ENCODE measurements at places on chromosomes 16 and 17.

DNA sequence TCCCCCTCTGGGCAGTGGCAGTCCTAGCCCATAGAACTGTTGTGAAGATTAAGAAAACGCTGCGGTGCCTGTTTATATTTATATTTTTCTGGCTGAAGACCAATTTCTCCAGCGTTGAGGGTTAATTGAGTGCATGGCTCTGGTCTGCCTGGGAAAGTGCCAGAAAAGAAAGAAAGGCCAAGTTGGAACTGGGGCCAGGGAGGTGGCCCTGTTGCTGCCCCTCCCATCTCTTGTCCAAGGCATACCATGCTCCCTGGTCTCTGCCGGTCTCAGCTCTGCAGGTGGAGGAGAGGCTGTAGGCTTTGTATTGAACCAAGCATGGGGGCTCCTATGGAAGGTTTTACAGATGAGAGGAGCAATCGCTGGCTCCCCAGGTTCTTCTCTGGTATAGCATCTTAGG, 124.7 kb downstream of the MGAT5B start:
- DNase-seq = no peak

DNA sequence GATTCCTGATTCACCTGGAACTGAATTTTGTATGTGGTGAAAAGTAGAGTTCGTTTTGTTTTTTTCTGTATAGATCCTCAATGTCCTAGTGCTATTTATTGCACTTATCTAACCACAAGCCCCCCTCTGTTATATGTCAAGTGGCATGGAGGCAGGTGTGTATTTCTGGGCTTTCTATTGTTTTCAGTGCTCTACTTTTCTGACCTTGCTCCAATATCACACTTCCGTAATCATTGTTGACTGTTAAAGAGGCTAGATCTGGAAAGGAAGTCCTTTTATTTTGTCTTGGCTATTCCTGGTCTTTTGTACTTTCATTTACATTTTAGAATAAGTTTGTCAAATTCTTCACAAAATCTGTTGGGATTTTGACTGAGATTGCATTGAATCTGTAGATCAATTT, 26.8 kb upstream of the FBXO47 start:
- no peak for DNase-seq

GRCh38 chr17:43068570-43069367, 43.7 kb downstream of the RND2 start:
- DNase-seq = no peak

DNA sequence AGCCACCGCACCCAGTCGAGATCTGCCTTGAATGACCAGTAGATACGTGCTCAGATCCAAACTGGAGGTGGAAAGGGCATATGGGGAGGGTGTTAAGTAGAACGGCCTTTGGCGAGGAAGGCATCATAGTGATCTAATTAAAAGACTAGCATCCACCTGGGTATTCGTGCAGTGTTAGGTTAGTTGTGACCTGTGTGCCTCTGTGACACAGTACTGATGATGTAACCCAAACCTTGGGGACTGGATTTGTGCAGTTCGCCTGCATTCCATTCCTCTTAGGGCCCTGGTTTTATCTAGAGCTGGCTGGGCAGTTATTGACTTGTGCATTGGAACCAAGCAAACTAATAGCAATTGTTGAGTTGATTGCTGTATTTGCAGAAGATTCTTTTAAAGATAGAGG, 47.9 kb downstream of the SNX29 start:
- DNase-seq = no peak

DNA sequence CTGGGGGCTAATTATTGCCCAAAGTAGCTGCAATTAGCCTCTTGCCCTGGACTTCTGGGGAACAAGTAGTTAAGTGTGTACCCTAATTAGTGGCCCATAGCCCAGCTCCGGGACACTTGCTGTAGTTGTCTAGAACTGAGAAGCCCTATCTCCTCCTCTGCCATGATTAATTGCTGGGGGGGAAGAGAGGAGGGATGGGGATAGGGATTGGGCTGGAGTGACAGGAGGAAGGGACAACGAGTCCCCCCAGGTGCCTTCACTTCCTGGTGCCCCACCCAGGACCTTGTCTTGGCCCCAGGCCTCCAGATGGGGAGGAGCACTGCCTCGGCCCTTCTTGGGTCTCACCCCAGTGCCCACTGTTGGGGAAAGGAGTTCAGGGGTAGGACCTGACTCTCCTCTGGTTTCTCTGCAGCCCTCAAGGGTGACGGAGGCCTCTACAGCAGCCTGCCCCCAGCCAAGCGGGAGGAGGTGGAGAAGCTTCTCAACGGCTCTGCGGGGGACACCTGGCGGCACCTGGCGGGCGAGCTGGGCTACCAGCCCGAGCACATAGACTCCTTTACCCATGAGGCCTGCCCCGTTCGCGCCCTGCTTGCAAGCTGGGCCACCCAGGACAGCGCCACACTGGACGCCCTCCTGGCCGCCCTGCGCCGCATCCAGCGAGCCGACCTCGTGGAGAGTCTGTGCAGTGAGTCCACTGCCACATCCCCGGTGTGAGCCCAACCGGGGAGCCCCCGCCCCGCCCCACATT, 17.4 kb downstream of the NGFR start:
- no peak for DNase-seq

DNA sequence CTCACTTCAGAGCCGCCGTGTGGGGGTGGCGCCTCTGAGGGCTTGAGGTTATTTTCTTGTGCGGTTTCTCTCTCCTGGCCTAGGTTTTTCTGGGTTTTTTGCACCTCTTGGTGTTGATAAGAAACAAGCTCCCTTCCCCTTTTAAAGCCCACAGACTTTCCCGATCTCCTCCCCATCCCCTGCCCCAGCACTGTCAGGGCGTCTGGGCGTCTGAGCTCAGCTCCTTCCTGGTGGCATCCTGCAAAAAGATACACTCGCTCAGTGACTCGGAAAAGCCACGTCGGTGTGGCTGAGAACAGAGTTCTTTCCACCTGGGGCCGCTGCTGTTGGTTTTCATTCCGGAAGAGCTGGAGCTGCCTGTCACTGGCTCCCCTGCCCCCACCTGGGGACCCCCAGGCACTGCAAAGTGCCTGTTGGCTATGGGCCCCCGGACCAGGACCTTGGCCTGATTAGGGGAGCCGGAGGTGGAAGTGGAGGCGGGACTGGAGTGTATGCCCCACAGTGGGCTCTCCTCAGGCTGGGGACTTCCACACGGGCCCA, 14.5 kb downstream of the BAIAP2 start:
- DNase-seq = no peak

- no peak for DNase-seq
Measured at GRCh38 chr17:82787081-82787848, 35.4 kb downstream of the TBCD start.

DNA sequence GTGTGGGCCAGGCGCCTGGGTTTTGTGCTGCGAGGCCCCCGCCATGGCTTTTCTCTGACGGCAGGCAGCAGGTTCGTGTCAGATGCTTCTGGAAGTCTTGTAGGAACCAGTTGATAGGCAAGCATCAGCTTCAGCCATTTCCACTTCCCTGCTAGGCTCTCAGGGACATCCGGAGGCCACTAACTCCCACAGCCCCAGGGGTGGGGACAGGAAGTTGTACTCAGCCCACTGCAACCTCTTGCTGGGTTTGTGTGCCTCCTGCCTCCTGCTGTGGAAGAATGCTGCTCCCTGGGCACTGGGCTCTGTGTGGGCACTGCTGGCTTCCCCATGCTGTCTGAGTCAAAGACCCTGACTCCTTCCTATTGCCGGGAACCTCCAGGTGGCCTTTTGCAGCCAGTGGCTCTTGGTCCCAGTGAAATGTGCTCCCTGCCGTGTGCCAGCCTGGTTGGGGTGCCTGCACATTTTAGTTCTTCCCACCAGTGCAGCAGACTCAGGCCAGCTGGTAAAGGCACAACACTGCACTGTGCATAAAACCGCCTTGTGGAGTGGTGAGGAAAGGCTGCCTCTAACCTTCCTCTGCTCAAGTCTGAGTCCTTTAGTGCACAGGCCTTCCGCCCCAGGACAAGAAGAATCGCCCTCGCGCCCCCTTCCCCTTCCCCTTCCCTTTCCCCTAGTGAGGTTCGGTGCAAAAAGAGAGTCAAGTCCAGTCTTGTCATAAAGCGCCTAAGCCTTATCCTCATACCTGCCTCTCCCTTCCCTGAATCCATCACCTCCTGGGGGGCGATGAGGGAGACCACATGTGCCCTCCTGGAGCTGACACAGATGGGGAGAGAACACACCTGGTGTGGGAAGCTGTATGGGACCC, 16.6 kb downstream of the LDHD start:
- no peak for DNase-seq

- DNase-seq = no peak
Measured at GRCh38 chr17:58312021-58312630, 16.5 kb downstream of the TSPOAP1 start.

DNA sequence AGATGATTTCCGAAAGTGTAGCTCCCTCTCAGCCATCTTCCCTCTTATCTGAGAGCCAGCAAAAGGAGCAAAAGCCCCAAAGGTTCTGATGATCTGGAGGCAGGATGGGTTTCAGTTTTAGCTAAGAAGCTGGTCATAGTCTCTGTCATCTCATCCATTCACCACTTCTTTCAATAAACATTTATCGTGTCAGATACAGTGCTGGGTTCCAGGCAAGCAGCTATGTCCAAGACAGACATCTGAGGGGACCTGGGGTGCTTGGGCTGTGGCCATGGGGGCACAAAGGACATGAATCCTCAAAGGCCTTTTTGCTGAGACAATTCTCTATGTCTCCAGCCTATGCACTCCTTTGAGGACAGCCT, 1.0 kb upstream of the ETV4 start:
- no peak for DNase-seq

- no peak for DNase-seq
Measured at GRCh38 chr17:75074532-75074931, 13.2 kb upstream of the SLC16A5 start.

GRCh38 chr17:49834118-49834743, 13.6 kb downstream of the TAC4 start:
- no peak for DNase-seq

DNA sequence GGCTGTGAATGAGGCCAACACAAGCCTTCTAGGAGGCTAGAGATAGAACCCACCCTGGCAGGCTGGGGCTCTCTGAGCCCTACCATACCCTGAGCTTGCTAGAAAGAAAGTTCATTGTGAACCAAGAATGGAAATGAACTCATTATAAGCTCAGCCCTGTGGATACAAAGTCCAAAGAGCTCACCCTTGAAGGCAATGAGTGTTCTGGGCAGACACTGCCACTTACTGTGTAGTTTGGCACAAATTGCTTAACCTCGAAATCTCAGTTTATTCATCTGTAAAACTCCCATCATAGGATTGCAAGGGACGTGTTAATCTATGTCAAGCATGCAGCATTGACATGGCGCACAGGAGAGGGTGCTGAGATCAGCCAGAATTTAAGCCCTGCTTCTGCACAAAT, 5.5 kb downstream of the KDM8 start:
- no peak for DNase-seq

- no peak for DNase-seq
Measured at GRCh38 chr17:82636626-82637598, 11.3 kb downstream of the WDR45B start.

- no peak for DNase-seq
Measured at GRCh38 chr17:2978991-2979390, 84.4 kb downstream of the OR1D5 start.

GRCh38 chr16:49592546-49593423, 219.2 kb downstream of the C16orf78 start:
- peak; percentile 27 for DNase-seq

GRCh38 chr16:11030990-11031510, 86.7 kb downstream of the CLEC16A start:
- DNase-seq = no peak

DNA sequence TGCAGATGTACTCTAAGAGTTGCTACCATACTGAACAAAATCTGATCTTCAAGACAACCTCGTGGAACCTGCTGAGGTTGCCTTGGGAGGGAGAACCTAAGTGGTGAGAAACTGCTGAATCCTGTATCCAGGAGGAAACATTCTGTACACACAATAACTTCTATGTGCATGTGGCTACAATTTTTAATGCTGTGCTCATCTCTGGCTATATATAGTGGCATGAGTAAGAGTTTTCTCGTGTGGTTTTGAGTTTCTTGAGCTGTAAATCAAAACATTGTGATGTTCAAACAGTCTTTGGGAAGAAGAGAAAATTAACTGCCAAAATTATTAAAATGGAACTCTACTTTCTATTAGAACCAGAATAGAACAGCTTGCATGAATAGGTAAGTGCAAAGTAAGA, 206.8 kb downstream of the CA10 start:
- DNase-seq = no peak

DNA sequence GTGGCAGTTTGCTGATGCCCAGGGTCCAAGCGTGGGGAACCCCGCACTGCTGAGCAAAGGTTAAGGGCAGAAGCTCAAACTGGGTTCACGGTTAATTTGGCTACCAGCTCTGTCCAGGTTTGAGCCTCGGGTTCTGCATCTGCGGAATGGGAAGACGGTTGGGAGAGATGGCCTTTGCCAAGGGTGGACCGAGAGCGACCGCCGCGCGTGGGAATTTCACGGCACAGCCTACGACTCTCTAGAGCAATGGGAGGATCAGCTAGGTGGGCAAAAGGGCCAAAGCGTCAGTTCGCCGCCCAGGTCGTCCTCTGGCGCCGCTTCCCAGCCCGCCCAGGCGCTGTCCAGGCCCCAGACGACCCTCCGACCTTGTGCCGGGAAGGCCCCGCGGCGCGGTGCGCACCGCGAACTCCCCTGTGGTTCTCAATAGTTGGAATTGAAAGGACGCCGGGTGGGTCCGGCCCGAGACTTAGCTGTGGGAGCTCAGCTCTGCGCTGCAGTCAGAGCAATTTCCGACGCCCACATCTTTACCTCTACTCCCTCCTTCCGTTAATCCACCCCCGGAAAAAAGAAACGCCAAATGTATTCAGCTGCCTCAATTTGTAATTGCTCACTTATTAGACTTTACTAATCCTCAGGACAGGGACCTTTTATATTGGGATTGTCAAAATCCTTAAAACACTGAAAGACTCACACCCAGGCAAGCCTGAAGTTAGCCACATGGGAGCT, 2.5 kb upstream of the HS3ST3B1 start:
- DNase-seq = no peak

- no peak for DNase-seq
Measured at GRCh38 chr16:24950275-24950674, 64.9 kb downstream of the ARHGAP17 start.

- no peak for DNase-seq
Measured at GRCh38 chr16:56324406-56324805, 100.9 kb downstream of the AMFR start.

DNA sequence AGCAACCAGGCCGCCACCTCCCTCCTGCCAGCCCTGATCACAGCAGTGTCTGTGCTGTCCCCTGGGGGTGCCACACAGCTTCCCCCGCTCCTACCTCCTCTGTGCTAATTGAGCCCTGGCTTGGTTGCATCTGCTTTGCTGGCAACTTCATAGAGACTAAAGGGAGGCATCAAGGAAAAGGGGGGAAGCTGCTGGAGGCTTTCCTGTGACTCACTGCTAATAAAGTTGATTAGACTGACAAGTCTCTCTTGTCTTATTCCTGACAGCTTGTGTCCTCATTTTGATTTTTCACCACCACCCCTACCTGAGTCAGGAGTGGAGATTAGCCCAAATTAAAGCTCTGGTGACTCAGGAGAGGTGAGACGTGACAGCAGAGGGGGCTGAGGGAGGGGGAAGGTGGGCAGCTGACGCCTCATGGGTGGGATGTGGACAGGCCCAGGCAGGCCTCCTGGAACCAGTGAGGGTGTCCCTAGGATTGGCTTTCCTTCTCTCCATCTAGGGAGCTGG, 310.0 kb downstream of the CBLN1 start:
- DNase-seq = no peak

Data from activated T-cell treated with anti-CD3 and anti-CD28 coated beads for 48 hours (primary cell).